ENCODE measurements at places on chromosomes 7 and 10. TPM values are rescaled to one million over a fixed set of nuclear protein-coding genes. Genes with fewer than 3 reads are reported as not detected.

The BMI1 gene
- 38.3 TPM for total RNA-seq

The UBE2D1 gene
- 15.8 TPM for total RNA-seq

The TAC1 gene
- total RNA-seq = not detected

The CCDC3 gene
- 0.36 TPM for total RNA-seq

The SNCG gene
- total RNA-seq = 10.6 TPM

The UPK3BL2 gene
- total RNA-seq = 0.56 TPM

The EEPD1 gene
- total RNA-seq = 8.1 TPM

The GPR158 gene
- not detected for total RNA-seq

The IQUB gene
- 0.18 TPM for total RNA-seq

The SLC13A4 gene
- not detected for total RNA-seq

The ASIC3 gene
- total RNA-seq = not detected

The PTPRN2 gene
- under 0.01 TPM for total RNA-seq

The EMX2 gene
- not detected for total RNA-seq

The CHCHD1 gene
- total RNA-seq = 13.9 TPM

The OPN1SW gene
- total RNA-seq = not detected

The NME8 gene
- not detected for total RNA-seq

The AFAP1L2 gene
- under 0.01 TPM for total RNA-seq

The PLCE1 gene
- 4.5 TPM for total RNA-seq

The SP4 gene
- total RNA-seq = 5.6 TPM

Data from IMR-90 (cell line).